ENCODE measurements at places on chromosomes 3 and 15.

- DNase-seq = no peak
Observed at GRCh38 chr15:68699881-68700454, 120.7 kb downstream of the ANP32A start.

DNA sequence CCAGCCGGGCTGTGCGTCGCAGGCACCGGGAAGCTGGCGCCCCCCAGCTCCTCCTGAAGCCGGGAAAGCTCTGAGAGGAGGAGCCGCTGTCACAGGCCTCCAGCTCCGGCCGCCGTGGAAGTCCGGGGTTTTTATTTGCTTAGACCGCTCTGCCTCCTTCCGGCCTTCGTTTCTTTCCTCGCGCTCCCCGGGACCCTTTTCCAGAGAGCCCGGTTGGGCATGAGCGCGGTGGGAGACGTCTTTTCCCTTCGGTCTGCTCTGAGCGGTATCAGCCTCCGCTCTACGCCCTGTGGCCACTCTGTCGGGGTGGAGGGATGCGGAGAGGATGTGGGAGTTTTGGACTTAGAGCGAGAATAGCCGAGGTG is 559 bp downstream of the SENP5 start:
- no peak for DNase-seq

DNA sequence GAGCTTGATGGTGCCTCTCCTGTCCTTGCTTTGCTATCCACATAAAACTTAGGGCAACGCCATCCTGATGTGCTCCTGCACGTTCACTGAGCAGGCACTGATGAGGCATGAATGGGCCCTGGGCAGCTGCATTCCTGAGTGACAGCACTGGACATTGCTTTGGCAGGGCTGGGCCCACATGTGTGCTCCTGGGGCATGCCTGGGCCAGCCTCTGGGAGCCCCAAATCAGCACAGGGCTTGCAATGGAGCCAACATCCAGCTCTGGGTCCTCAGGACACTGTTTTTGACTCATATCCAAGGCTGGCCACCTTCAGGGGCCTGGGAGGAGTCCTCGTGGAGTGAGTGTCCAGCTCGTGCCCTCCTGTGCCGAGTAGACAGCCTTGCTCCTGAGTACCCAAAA is 5.9 kb upstream of the TKT start:
- no peak for DNase-seq

DNA sequence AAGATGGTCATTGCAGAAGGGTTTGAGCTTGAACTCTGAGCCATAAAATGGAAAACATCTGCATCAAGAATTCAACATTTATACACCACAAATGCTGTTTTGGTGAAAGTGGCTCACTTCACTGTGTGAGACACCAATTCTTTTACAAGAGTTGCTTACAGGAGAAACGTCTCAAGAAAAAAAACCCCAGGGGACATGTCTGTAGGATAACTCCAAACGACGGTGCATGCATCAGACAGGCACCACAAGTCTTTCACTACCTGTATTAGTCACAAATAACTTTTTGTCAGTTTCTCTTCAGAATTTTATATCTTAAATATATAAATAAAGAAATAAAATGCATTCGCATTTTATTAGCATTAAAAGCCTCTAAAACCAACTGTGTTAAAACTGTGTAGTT is 164.3 kb downstream of the EFHB start:
- DNase-seq = no peak

DNA sequence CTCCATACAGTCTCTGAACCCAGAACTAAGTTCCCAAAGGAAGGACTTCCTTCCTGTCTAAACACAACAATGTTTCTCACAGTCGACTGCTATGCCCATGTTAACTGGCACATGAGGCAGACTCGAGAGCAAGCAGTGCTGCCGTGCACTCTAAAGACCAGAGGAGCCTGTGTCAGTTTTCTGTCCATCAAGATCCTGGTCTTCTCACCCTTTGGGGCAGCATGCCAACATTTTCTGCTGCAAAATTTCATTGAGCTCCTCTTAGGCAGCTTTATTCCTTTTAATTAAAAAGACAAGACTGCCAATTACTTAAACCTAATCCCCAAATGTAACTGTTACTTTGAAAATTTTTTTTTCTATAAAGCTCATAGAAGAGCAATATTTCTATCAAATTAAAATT is 205.1 kb downstream of the GAP43 start:
- peak; percentile 4 for DNase-seq

DNA sequence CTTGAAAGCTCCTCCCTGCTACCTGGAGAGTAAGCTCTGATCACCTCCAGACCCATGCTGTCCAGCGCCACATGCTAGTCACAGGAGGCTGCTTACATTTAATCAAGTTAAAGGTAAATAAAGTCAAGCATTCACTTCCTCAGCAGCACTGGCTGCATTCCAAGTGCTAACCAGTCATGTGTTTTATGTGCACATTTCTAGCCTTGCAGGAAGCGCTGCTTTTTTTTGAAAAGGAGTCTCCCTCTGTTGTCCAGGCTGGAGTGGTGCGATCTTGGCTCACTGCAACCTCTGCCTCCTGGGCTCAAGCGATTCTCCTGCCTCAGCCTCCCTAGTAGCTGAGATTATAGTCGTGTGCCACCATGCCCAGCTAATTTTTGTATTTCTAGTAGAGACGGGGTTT is 279.2 kb downstream of the GABRG3 start:
- no peak for DNase-seq

DNA sequence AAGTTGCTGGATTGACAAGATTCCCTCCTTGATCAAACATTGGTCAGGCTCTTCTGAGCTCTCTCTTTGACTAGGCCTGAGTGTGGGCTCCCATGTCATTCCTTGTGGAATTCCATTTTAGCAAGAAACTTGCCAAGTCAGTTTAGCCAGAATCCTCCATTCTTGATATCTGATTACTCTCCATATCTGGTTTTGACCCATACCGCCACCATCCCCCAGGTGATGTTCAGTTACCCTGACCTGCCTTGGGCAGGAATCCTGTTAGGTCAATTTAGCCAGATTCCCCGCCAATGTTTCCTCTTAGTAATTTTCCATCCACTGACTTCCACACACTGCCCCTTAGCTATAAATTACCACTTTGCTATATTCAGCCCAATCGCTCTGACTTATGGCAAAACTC is 1.0 kb upstream of the PCCB start:
- no peak for DNase-seq

- DNase-seq = no peak
Observed at GRCh38 chr3:23594894-23595670, 210.7 kb upstream of the UBE2E1 start.

GRCh38 chr3:111073218-111073617 is 1.6 kb downstream of the NECTIN3 start:
- DNase-seq = no peak

DNA sequence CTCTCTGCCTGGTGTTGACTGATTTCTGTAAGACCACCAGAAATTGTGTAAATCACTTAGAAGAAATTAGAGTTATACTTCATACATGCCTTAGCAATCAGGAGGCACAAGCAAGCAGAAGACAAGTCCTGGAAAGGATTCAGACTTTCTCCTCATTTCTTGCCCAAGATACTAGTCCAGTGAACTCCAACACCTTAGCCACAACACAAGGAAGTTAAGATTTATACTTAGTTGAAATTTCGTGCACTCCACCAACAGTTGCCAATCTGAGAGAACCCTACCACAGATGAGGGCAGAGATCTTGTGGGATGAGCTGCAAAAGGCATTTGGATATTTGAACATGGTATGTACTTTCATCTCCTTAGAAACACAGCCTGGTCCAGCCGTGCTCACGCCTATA is 2.3 kb downstream of the P3H2 start:
- no peak for DNase-seq

DNA sequence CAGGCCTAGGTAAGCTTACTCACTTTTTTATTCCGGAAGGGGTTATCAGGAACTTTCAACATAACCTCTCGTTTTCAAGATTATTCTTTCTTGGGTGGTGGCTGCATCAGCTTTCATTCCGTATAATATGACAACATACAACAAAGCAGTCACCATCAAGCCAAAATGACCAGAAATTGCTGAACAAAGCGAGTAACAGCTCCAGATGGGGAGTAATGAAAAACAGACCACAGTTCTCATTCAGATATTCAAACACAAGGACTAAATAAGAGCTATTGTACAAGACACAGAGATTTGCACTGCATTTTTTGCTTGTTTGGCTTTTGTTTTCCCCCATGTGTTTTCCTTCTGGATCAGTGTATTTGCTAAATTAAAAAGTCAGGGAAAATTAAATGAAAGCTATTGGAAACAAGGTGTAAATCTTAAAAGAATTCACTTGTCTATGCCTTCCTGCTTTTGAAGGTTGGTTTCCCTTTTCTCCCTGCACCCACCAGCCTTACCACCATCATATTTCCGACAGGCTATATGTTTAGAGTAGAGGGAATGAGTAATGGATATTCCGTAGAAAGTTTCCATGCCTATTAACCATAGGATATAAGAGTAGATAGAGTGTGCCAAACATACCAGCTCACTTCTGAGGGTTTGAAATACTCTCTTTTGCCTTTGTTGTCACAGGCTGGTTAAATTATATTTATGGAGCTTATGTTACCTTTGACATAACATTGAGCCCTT is 213.6 kb downstream of the RBMS3 start:
- no peak for DNase-seq

DNA sequence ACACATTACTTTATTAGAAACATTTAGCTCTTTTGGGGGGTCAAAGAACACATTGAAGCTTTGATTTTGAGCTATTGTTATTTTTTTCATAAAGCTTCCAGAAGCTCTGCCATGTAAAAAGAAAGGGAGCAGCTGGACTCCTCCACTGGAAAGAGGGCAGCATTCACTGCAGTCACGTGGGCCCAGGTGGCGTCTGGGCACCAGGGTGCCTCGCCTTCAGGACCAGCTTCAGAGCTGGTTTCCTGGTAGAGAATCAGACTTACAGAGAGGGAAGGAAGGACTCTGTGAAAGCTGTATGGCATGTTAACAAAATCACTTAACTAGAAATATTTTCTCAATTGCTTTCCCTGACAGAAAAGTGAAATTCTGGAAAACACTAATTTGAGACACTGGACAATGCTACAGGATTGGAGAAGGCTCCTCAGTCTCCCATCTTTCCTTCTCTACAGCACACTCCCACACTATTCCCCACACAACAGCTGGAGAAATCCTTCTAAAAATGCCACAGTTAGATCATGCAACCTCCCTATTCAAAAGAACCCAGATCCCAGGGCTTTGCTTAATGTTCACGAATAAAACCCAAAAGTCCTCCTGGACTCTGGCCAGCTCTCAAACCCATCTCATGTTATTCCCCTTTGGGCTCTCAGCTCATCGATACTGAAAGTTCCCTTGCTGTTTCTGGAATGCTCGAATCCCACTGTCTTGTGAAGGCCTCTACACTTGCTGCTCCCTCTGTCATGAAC is 83.2 kb downstream of the NFKBIZ start:
- no peak for DNase-seq

DNA sequence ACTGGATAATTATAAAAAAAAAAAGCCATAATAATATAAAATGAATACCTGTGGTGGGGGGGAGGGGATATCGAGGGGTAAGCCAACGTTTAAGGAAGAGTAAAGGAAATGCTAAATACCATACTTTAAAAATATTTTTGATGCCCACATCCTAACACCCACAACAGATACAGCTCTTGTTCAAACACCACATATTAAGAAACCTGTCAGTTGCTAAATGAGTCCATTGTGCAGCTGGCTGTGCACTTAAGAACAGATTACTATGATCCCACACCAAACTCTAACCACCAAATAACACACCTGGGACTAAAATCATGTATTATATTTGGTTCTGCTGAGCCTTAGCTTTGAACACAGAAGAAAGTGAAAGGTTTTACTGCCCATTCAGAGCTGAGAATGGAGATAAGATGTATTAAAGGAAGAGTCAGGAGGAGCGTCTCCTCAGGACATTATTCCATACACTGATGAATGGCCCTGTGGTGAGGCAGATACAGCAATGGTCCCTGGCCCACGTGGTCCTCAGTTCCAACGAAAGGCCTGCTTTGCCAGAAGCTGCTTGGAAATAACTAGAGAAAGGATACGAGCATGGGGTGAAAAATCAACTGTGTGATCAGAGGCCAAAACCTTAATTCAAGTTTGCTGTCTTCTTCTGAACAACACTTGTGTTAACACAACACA is 515.4 kb downstream of the FOXP1 start:
- peak; percentile 29 for DNase-seq

DNA sequence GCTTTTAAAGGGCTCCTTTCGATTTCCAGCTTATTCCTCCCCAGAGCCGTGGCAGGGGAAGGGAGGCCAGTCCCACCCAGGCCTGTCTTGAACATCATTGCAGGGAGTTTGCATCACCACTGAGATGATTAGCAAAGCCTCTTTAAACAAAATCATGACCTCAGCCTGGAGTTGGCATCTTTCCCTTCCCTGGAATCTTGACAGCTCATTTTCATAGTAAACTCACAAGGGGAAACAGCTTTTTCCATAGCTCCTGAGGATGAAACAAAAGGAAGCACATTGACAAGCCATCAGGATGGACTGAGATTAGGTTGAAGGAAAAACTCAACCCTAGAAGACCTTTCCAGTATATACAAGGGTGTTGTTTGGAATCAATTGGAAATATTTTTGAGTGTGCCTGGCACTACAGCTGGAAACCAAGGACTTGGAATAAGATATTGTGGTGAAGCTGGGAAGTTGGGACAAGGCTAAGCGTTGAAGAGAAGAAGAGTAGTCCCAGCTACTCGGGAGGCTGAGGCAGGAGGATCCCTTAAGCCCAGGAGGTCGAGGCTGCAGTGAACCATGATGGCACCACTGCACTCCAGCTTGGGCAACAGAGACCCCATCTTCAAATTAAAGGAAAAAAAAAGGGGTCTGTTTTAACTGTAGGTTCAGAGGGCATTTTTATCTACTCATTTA is 3.1 kb upstream of the LARP6 start:
- DNase-seq = no peak

GRCh38 chr3:61665987-61666386 is 104.6 kb downstream of the PTPRG start:
- no peak for DNase-seq

GRCh38 chr15:80710635-80711554 is 15.8 kb downstream of the ABHD17C start:
- DNase-seq = peak; percentile 57

DNA sequence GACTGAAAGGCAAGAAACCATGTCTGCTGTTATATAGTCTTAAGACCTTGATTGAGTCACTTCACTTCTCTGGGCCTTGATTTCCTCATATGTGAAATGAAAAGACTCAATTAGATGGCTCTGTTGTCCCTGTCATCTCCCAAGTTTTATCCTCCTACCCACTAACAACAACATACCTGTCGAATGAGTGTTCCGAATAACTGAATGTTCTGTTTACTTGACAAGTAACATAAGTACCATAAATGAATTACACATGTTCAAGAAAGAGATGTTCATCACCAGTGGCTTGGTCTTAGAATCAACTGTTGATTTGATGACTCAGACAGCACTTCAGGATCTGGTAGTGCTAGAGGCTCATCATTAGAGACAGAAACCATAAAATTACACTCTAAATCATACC is 311.7 kb downstream of the VPS13C start:
- DNase-seq = no peak

DNA sequence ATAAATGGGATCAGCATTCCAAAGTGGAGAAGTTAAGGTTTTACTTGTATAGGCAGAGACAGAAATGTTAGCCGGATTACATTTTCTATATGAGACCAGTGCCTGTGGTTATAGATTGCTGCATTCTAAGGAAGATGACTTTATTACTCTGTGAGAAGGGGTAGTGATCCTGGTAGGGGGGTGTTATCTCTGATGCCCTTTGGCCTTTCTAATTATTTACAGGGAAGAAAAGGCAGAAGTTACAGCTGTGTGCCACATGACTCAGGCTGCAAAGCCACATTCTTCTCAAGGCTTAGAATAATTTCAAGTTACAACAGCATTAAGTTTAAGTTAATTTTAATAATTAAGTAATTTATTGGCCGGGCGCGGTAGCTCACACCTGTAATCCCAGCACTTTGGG is 2.2 kb upstream of the TMC3 start:
- DNase-seq = no peak

GRCh38 chr15:69841113-69841828 is 256.4 kb downstream of the TLE3 start:
- no peak for DNase-seq

GRCh38 chr3:123310186-123310585 is 108.4 kb downstream of the SEC22A start:
- DNase-seq = no peak
